GM12878 (cell line): ENCODE measurements at places on chromosomes 2 and 18. TPM values are rescaled to one million over a fixed set of nuclear protein-coding genes. Genes with fewer than 3 reads are reported as not detected.
A peak's percentile ranks its signal among the peaks of the same experiment; 100 is the strongest.

DNA sequence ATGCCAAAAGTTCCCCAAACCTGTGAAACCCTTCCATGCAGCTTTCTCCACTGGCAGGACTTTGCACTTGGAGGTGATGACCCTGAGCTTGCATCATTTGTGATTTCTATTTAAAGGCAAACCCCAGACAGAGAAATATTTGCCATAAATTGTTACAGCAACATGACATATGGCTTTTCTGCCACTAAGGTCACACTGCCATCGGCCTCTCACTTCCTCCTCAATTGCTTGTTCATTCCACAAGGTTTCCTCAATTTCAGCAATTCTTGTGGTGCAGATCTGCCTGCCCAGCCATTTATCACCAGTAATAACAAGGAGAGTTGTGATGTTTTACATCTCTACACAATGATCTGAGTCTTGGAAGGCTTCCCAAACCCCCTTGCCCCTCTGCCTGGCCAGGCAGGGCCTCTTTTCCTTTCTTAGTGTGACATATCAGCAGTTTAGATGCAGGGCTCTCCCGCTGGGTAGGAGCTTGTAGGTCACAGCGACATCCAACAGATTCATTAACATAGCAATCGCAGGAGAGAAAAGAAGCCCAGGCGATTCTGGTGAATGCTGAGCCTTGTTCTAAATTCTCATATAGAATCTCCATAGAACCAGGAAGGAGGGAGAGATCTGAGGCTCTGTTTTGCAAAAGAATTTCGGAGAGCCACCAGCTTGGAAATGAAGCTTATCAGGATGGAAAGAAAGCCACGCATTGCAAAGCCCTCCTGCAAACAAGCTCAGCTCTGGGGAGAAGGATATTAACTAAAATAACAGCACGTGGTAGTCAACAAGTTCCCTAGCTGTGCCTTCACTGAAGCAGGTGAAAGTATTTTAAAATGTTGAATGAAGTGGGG lies 46.7 kb upstream of the ITGA6 start:
- DNase-seq, result no peak

- no peak for DNase-seq
Measured at GRCh38 chr2:237141571-237142051, 55.9 kb downstream of the COPS8 start.

DNA sequence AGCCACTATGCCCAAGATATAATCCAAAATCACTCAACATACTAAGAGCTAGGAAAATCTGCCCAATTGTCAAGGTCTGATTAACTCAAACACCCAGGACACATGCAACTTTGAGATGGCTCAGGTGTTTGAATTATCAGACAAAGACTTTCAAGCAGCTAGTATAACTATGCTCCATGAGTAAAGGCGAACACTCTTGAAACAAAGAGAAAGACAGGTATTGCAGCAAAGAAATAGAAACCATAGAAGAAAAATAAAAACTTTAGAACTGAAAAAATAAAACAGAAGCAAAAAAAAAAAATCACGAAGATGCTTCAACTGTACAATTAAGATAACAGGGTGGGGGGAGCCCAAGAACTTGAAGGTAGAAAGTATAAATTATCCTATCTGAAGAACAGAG lies 214.2 kb downstream of the EIPR1 start:
- DNase-seq, result no peak

GRCh38 chr2:147523415-147523814 lies 321.4 kb upstream of the ACVR2A start:
- DNase-seq, result no peak

DNA sequence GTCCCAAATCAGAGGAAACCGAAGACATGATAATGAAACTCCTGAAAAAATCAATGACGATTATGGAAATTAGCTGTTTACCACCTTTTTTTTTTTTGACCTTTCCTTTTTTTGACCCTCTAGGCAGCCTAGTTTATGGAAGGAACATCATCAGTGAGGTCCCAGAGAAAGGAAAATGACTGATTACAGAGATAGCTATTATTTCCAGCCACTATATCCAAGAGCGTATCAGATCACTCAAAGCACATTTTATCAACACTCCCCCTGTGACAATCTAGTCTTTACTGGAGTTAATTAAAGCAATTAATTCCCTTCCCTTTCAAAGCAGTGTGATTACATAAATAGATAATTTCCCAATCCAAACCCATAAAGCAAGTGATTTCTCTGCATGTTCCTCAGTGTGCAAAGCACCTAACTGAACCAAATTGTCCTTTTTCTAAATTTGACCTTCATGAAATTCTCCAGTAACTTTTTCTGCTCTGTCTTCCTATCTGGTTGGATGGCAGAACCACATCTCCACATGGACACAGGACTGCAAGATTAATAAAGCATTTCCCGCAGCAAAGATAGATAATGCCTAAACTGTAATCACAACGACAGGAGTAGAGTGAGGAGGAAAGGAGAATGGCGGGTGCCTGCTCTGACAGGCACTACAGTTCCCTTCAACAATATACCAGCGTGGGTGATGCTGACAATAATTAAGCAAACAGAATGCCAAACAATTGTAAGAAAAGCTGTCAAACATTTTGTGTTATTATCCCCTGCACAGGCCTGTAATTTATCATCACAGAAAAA lies 194.4 kb downstream of the SLC8A1 start:
- no peak for DNase-seq

DNA sequence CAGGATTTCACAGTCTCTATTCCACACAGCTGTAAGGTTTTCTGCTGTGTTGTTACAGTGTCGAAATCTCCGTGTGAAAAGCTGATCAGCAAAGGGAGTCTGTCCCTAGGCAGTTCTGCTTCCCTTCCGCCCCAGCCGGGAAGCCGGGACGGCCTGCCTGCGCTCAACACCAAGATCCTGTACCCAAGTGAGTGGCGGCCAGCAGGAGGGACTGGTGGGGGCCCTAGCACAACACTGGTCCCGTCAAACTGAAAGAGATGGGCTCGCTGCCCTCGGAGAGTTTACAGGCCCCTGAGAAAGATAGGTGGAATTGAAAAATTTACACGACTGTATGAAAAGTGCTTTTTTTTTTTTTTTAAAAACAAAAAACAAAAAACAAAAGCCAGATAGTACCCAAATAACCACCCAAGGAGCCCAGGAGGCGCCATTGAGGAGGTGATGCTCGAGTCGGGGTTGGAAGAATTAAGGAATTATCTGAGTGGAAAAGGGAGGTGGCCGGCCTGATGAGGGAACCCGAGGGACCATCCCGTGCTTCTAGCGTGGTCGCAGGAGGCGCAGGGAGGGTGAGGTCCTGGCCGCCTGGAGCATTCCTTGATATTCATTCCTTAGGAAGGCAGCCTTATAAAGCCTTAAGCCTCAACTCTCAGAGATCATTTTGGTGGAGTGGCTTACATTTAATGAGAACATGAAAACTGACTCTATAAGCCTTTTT lies 96.7 kb downstream of the DGKD start:
- DNase-seq, result no peak

GRCh38 chr18:11019295-11020105 lies 129.9 kb downstream of the PIEZO2 start:
- DNase-seq, result no peak

DNA sequence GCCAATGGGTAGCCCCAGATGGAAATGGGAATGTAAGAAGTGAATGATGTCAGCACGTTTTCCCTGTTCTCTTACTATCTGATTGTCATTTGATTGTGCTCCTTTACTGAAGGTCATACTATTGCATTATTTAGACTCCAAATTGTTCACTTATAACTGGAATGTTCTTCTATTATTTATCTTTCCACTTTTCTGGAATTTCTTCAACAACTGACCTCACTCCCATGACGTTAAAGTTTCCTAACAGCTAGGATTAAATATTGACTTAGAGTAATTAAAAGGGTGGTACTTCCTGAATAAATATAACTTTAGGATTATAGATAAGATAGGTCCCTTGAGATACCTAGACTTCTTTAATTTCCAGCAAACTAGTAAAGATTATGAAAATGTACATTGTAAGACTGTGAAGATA lies 10.9 kb upstream of the GULP1 start:
- DNase-seq, result no peak

- peak; percentile 34 for DNase-seq
Measured at GRCh38 chr2:119487434-119488244, 36.6 kb downstream of the SCTR start.

DNA sequence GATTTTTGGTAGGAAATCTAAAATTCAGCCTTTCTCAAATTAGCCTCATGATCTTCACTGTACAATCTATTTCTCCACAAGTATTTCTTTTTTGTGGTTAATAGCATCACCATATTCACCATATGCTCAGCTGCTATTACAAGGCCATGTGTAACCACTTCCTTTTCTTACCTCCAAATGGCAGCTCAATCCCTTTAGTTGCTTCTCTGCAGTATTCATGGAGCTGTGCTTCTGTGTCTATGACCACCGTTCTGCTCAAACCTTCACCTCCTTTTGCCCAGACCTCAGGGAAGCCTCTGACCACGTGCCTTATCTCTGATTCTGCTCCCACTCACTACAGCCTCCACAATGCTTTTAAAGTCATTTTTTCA lies 126.7 kb upstream of the TMEM200C start:
- DNase-seq, result no peak

- DNase-seq, result no peak
Measured at GRCh38 chr2:160471950-160472349, 21.7 kb downstream of the RBMS1 start.

- no peak for DNase-seq
Measured at GRCh38 chr2:176879426-176879995, 333.1 kb upstream of the HNRNPA3 start.

DNA sequence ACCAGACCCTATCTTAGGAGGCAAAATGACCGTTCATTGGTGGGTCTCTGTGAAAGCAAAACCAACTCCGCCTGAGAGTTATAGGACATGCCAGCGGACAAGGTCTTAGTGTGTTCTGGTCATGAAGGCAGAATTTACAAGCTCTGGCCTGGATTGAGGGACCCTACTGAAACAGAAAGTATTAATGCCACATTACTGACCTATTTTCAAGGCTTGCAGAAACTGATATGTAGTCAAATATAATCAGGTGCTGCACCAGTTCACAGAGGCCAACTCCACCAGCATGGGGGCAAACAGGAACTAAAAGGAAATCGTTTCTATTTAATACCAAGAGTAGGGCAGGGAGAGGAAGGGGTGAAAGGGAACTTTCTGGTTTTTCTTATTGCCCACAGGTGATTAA lies 19.7 kb downstream of the TYMS start:
- no peak for DNase-seq

DNA sequence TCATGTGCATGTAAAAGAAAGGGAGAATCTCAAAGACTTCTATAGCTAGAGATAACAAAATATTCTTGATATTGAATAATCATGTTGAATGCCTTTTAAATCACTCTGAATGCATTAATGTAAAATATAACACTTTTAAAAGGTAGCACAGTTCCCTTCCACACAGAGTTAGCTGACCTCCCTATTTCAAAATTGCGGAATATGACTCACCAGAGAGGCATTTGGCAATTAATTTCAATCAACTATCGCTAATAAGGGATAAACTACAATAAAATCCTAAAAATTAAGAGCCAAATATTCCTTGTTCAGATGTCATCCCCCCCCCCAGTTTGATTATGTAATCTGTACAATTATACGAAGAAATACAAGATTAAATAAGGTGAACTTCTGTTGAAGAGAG lies 29.3 kb downstream of the ZC3H15 start:
- no peak for DNase-seq

GRCh38 chr2:74333175-74333574 lies 10.0 kb downstream of the SLC4A5 start:
- no peak for DNase-seq

DNA sequence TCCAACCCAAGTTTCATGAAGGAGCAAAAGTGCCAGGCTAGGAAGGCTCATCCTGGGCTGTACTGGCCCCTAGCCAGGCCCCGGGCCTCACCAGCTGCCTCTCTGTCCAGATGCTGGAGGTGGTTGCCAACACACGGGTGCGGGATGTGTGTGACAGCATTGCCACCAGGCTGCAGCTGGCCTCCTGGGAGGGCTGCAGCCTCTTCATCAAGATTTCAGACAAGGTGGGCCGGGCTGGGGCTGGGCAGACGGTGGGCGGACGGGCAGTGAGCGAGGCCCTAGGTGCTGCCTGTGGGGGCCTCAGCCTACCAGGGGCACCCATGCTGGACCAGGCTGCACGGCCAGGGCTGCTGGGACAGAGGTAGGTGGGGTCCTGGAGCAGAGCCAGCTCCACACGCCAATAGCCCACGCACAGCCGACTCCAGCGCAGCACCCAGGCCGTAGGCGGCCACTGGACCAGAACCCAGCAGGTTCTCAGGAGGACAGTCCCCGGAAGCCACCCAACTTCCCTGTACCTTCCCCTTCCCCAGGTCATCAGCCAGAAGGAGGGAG lies 11.8 kb upstream of the GPR17 start:
- no peak for DNase-seq

Gene ANKRD62
- total RNA-seq, result not detected in 2 replicates

Gene GCG
- total RNA-seq, result 0.29 TPM in 1 of 2 replicates, not detected in the other

Gene CCDC141
- 9.6 and 12.5 TPM in 2 replicates for total RNA-seq

Gene C2orf80
- not detected in 2 replicates for total RNA-seq
